Metanephros (tissue), 2 donors: ENCODE measurements at places on chromosomes 11 and 22. TPM values are rescaled to one million over a fixed set of nuclear protein-coding genes. Genes with fewer than 3 reads are reported as not detected.

The CCND1 gene
- 233 TPM for total RNA-seq

The KRTAP5-2 gene
- not detected for total RNA-seq

The PPP2R5B gene
- 14.4 TPM for total RNA-seq

The SMIM38 gene
- 0.99 TPM for total RNA-seq

The PLAAT2 gene
- total RNA-seq: not detected

The ZNF280B gene
- 2.0 TPM for total RNA-seq

The SERHL2 gene
- total RNA-seq: 2.7 TPM

The CRACR2B gene
- total RNA-seq: 12.9 TPM

The INPP5J gene
- total RNA-seq: 5.0 TPM

The SNX32 gene
- 1.9 TPM for total RNA-seq

The MFRP gene
- 0.06 TPM for total RNA-seq

The ALKBH3 gene
- 27.1 TPM for total RNA-seq

The BCL2L13 gene
- 44.1 TPM for total RNA-seq

The APOBEC3B gene
- total RNA-seq: 2.6 TPM

The USP47 gene
- total RNA-seq: 126 TPM

The EI24 gene
- 62.2 TPM for total RNA-seq

The FGF3 gene
- not detected for total RNA-seq

The MRGPRX3 gene
- total RNA-seq: not detected

The OR5P2 gene
- total RNA-seq: 0.18 TPM

The EMID1 gene
- 58.3 TPM for total RNA-seq

The APOC3 gene
- total RNA-seq: 1.2 TPM

The CCDC87 gene
- 0.23 TPM for total RNA-seq

The FAT3 gene
- total RNA-seq: 26.1 TPM

The UBQLN3 gene
- total RNA-seq: 0.82 TPM

The SMC1B gene
- not detected for total RNA-seq

The CCDC86 gene
- 11.6 TPM for total RNA-seq

The UPB1 gene
- 2.3 TPM for total RNA-seq

The SHANK3 gene
- total RNA-seq: 23.5 TPM

The ZNF215 gene
- total RNA-seq: 2.2 TPM

The ZNRD2 gene
- total RNA-seq: 41.4 TPM

The OR10A2 gene
- not detected for total RNA-seq

The OR10D3 gene
- total RNA-seq: not detected

The GLYAT gene
- total RNA-seq: 69.0 TPM

The RAPSN gene
- 12.8 TPM for total RNA-seq
